CD8-positive, alpha-beta memory T cell (primary cell): ENCODE measurements at places on chromosomes 5 and 9.

DNA sequence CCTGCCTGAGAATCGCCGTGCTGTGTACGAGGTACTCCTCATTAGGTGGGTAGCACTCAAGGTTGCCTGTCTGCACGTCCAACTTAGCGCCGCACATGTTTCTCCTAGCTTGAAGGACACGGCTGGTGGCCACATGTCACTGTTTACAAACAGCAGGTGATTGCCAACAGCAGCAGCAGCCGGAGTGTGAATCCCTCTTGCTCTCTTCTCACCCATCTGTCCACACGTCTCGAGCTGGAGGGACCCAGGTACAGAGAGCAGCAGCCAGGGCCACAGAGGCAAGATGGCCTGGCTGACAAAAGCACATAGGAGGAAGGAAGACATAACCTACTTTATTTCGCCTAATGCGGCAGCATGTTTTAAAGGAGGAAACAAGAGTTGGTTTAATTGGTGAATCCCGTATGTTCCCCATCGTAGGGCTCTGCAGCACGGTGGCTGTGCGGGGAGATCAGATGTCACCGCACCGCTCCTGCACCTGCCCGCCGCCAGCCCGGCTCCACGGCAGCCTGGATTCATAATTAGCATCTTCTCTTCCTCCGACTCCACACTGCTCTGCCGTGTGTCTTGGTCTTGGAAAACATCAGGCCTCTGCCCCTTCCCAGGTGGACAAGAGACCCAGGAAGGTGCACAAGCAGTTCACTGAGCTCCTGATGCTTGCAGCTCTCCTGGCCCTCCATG lies 201.6 kb upstream of the IRX1 start:
- no peak for DNase-seq

DNA sequence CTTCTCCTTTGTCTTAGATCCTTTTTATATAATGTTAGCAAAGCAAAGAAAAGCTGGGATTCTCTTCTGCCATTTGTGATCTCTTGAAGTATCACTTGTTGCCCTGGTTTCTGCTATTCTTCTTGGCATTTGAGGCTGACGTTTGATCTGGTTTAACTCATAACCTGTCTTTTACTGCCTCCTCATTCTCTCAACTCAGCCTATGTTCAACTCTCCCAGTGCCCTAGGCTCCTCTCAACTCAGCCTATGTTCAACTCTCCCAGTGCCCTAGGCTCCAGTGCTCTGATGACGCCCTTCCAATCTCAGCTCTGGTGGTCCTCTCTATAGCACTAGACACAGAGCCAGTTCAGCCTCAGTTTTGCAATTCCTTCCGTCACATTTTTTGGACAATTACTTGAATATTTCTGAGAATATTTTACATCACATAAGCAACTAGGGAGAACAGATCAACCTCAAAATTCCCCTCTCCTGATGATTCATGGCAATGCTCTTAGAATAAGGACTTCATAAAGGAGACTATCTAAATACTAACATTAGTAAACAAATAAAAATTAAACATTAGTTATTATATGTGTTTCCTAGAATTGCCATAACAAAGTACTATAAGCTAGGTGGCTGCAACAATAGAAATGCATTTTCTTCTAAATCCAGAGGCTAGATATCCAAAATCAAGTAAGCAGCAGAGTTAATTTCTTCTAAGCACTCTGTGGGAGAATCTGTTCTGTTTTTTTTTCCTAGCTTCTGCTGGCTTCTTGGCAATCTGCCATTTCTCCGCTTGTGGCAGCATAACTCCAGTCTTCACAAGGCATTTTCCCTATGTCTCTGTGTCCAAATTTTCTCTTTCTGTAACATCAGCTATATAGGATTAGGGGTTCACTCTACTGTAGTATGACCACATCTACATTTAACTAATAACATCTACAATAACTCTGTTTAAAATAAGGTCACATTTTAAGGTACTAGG lies 662.1 kb upstream of the FTMT start:
- no peak for DNase-seq

- no peak for DNase-seq
Measured at GRCh38 chr9:84190411-84190810, 150.1 kb downstream of the SLC28A3 start.

DNA sequence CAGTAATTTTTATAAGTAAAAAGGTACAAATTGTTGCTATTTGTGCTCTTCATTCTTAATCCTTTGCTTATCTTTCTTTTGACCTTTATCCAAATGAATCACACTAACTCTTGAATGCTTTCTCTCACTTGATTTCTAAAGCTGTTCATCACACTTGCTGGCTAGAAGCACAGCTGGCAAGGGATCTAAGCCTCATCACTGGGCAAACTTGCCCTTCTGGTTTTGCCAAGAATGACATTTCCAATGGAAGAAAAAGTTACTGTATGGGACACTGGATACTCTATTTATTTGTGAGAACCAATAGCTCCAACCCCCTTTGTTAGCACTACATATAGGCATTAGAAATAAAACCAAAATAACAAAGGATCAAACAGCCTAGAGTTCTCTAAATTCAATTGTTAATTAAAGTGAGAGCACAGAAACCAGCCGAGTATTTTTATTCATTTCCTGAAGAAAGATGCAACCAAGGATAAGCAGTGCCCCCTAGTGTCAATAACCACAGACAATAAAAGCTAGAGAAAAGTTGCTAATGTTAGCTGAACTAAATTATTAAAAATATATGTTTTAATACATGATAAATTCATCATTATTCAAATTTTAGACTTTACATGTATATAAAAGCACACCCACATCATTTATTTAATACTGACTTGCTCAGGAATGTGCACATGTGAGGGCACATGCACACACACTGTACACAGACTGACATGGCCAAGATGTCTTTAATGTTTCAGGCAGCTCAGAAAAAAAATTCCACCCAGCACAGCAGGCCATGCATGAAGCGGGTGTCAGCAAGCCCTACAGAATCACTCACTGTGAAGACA lies 59.8 kb upstream of the POU5F2 start:
- DNase-seq = peak; percentile 13

- no peak for DNase-seq
Measured at GRCh38 chr5:103249068-103249467, 9.5 kb upstream of the MACIR start.

GRCh38 chr9:77729177-77729576 lies 81.1 kb upstream of the GNA14 start:
- no peak for DNase-seq

- DNase-seq = no peak
Measured at GRCh38 chr9:93301911-93302541, 118.1 kb downstream of the WNK2 start.

DNA sequence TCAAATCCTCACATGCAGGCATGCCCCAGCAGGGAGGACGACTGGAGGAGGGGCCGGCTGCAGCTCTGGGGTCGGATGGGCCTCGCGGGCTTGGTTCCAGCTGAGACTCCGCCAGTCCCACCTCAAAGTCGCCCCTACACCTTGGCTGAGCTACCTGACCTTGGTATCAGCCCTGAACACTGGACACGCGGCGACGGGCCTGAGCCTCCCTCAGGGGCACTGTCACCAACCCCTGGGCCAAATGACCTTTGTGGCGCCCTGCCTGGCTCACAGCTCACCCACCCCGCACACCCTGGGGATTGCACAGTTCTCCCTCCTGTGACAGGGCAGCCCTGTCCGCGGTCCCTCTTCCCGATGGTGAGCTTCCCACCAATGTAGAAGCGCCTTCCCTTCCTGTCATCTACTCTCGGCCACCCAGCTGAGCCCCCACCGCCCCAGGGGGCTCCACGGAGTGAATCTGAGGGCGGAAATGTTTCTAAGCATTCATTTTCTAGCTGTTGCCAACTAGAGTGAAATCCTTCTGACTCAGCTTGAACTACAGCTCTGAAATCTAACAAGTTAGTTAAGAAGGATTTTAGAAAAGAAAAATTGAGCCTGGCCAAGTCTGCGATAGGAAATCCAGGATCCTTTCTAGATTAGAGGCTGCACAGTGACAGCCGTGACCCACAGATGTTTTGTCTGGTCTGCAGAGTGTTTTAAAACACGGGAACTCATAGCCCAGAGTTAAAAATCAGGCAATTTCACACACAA lies 138.9 kb upstream of the PHYKPL start:
- no peak for DNase-seq

- no peak for DNase-seq
Measured at GRCh38 chr9:130669965-130670364, 5.6 kb downstream of the PRDM12 start.

DNA sequence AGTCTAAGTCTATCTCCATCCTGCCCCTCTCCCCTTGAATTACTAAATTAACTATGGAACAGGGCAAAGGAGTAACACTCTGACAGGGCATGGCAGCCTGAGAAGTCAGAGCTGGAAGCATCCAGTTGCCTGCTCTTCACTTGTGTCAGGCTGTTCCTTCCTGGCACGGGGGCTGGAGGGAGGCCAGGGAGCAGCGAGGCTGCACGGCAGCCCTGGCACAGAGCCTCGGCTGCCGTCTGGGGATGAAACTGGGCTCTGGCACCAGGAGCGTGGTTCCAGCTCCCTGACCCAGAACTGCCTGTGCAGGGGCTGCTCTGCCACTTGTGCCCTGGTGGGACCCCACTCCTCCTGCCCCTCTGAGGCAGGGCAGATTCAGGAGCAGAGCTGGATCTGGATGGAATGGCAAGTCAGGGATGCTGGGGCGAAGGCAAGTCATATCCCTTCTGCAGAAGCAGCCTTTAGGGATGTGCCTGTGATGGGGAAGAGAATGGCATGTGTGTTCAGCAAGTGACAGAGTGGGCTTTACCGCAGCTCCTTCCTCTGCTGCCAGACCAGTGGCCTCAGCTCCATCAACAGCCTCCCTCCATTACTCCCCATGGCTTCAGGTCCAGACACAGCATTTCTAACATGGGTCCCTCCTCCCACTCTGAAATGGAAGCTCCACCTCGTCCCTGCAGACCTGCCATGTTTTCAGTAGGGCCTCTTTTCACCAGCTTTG lies 42.2 kb upstream of the PDE8B start:
- no peak for DNase-seq

DNA sequence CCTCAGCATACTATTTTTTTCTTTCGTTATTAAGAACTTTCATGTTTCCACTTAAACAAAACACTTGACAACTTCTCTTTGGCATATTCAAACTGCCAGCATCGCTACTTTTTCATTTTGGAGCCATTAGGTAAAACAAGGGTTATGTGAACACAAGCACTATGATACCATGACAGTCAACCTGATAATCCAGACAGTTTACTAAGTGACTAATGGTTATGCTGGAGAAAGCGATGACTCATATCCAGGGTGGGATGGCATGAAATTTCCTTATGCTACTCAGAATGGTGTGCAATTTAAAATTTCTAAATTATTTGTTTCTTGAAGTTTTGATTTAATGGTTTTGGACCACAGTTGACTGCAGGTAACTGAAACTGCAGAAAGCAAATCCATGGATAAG lies 29.9 kb upstream of the PRSS3 start:
- no peak for DNase-seq

DNA sequence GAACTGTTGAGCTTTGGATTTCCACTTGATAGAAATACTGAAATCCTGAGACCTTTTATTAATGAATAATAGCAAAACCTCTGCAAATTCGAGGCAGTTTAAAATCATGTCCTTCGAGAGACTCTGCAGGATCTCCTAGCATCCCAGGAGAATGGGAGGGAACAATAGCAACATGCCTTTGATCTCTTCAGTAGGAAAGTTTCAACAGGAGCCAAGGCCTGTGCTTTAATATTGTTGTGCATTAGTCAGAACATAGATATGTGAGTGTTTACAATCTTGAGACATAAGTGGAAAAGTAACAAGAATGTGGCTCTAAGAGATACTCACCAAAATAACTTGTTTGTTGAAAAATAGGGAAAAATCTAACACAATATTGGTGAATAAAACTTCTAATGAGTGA lies 83.3 kb upstream of the LHFPL2 start:
- DNase-seq = no peak

GRCh38 chr5:178440181-178440580 lies 150.0 kb downstream of the COL23A1 start:
- DNase-seq = no peak

- DNase-seq = no peak
Measured at GRCh38 chr5:35819026-35819425, 37.7 kb upstream of the IL7R start.
